Dermis microvascular lymphatic vessel endothelial cell (primary cell): ENCODE measurements at places on chromosomes 16 and 17.
A peak's percentile ranks its signal among the peaks of the same experiment; 100 is the strongest.

DNA sequence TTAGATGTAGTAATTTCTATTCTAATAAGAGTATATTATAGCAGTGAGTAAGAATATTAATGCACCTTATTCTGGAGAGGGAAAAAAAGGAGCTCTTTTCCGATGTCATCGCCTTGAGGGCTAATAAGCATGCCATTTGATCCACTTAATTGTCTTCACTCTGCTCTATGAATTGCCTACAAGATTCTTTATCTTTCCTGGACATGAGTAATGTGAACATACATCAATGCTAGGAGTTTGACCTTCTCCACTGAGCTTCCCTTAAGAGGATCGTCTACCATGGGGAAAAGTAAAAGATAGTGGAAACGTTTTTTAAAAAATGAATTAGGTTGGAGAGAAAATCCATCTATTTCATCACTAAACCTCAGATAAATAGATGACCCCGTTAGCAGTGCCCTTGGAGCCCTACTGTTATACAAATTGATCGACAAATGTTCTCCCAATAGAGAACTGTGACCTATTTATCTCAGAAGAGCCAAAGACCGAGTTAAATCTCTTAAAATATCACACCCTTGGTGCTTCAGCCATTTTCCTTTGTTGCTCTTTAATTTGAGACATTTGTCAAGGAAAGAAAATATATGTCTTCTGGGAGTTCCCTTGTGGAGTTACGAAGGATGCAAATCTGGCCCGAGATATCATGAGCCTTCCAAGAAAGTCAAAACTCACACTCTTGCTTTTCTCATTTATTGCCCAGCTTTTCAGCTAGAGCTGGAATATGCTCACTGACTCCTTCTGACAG is 898.5 kb downstream of the KCNJ2 start:
- DNase-seq: no peak

GRCh38 chr17:39813631-39814030 is 50.5 kb downstream of the IKZF3 start:
- no peak for DNase-seq

DNA sequence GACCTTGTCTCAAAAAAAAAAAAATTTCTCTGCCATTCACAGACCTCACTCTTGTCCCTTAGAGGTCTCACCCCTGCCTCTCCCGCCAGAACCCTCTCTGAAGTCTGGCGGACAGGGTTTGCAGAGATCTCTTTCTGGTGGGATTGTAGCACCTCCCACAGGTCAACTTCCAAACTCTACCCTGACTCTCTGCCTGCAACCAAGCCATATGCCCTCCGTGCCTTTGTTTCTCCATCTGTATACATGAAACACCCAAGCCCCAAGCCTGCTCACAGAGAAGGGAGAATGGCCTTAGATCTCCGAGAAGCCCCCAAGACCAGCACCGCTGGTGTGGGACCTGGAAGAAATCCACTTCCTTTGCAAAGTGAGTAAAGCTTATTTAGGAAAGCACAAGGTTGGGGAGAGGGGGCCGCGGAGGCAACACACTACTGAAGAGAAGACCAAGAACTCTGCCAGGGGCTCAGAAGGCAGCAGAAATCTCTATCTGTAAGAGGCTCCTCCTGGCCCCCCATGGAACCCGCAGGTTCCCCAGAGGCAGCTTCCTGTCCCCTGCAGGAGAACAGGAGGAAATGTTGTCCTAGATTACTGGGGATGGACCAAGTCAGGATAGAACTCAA is 219.9 kb downstream of the C16orf78 start:
- no peak for DNase-seq

DNA sequence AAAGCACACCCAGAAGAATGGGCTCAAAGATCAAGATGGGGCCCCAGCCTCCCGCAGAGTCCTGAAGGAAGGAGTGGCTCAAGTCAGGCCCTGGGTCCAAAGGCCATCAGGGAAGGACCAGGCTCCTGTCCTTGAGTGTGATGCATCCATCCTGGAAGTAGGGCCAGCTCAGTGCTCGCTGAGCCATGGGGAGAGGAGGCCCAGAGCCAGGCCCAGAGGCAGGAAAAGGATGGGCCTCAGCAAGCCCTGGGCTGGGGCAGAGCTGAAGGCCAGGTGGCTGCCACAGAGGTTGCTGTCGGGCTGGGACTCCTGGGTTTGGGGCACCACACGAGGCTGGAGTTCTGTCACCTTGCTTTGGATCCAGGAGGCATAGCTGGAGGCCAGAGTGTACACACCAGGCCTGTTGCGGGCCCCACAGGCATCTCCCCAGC is 3.7 kb downstream of the PRSS8 start:
- DNase-seq: no peak

- peak; percentile 92 for DNase-seq
These were observed 3.7 kb downstream of the TRAF7 start for GRCh38 chr16:2159175-2159838.

DNA sequence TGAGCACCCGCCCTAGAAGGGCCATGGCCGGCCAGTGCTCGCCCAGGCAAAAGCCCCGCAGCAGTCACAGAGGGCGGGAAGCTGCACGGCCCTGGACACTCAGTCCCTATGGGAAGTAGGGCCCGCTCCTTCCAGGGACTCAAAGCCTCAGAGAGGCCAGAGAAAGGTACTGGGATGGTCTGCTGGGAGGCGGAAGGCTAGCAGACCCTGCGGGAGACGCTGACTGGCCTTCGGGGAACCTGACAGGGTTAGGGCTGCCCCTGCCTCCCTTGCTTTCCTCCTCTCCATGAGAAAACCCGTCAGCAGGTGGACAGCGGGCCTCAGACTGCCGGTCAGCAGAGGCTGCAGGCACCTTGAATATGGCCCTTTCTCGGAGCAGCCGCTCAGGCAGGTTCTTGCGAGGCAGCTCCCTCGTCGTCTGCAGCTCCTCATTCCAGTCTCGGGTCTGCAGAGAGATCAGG is 11.5 kb downstream of the CLUH start:
- no peak for DNase-seq

DNA sequence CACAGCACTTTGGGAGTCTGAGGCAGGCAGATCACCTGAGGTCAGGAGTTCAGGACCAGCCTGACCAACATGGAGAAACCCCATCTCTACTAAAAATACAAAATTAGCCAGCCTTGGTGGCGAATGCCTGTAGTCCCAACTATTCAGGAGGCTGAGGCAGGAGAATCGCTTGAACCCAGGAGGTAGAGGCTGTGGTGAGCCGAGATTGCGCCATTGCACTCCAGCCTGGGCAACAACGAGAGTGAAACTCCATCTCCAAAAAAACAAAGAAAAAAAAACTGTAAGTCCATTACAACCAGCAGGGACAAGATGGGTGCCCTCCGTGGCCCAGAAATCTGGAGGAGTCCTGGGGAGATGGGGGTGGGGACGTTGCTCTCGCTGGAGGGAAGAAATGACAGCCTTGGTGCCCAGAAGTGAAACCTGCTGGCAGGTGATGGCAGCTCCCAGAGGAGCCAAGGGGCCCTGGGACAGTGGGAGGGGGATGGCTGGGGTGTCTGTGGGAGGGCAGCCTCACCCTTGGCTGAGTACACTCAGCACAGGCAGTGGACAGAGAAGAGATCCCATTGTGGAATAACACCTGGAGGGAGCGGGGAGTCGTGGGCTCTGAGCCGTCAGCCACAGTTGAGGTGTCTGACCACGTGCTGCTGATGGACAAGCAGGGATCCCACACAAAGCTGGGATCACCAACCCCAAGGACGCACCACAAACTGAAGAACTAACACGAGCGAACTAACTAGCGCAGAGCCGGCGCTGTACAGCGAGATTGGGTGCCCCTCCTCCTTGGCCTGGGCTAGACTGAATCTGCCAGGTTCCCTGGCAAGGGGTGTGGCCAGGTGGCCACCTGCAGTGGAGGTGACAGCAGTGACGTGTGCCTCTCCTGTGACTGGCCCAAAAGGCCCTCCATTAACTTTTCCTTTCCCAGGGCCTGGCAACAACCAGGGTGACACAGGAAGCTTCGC is 46.9 kb upstream of the BAHCC1 start:
- no peak for DNase-seq

DNA sequence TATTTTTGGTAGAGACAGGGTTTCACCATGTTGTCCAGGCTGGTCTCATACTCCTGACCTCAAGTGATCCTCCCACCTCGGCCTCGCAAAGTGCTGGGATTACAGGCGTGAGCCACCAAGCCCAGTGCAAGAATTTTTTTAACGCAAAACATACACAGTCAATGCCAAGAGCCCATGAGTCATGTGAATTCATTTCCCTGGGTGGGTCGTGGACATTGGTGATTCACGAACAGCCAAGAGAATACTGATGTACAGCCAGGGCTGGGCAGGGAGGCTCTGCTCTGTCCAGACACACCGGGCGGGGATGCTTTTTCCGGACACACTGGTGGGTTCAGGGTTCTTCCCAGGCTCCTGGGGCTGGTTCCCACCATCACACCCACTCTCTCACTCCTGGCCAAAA is 17.7 kb downstream of the SLC38A8 start:
- DNase-seq: peak; percentile 76

DNA sequence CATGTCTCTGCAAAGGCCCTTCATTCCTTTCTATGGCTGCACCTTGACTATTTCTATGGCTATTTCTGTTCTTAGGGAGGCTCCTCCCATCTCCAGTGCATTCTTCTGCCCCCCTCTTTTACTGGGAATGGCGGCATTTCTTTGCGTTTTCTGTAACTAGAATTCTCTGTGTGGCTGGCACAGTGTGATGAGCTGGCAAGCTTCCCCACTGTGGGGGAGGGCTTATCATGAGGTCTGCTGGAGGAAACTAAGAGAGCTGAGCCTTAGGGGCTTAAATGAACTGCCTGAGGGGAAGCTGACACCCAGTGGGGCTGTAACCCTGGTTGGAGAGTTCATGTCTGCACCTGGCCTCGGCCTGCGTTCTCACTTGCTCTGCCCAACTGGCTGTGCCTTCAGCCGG is 1.5 kb upstream of the CARD14 start:
- no peak for DNase-seq

DNA sequence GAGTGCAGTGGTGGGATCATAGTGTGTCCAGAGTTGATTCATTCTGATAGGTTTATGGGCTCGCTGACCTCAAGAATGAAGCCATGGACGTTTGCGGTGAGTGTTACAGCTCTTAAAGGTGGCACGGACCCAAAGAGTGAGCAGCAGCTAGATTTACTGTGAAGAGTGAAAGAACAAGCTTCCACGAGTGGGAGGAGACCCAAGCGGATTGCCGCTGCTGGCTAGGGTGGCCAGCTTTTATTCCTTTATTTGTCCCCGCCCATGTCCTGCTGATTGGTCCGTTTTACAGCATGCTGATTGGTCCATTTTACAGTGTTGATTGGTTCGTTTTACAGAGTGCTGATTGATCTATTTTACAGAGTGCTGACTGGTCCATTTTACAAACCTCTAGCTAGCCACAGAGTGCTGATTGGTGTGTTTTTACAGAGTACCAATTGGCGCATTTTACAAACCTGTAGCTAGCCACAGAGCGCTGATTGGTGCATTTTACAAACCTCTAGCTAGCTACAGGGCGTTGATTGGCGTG is 17.5 kb downstream of the CACNG4 start:
- no peak for DNase-seq

DNA sequence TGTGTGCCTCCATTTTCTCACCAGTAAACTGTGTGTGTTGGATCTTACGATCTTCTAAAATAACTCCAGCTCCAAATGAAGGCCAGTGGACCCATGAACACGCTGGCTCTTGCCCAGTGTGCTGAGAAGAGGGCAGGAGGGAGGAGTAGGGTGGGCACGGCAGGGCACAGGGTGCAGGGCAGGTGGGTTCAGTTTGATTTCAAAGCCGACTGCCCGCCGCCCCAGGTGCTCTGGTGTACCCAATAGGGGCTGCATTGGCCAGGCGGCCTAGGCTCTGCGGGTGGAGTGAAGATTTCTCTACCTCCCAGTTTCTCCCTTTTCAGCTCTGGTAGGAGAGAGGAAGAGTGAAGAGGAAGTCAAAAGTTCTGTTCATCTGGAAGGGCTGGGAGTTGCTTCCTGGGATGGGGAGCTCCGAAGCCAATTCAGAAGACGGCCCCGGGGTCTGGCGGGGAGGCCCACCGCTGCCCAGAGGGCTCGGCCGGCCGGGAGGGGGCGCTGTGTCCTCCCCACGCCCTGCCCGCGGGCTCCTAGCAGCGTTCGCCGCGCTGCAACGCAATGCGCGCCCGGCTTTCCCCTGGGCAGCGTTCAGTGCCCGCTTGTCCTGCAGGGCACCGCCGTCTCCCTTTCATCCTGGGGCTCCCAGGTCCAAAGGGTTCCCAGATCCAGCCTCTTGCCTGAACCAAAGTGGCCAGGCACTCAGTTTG is 1.1 kb upstream of the CRHR1 start:
- DNase-seq: peak; percentile 34

GRCh38 chr16:3577302-3577752 is at the start of gene NLRC3:
NLRC3 (minus strand) TSS chr16:3577403; CDS start chr16:3565036, 12,367 bp downstream.
- peak; percentile 23 for DNase-seq

- no peak for DNase-seq
These were observed 240.7 kb downstream of the MAP2K6 start for GRCh38 chr17:69654981-69655855.

DNA sequence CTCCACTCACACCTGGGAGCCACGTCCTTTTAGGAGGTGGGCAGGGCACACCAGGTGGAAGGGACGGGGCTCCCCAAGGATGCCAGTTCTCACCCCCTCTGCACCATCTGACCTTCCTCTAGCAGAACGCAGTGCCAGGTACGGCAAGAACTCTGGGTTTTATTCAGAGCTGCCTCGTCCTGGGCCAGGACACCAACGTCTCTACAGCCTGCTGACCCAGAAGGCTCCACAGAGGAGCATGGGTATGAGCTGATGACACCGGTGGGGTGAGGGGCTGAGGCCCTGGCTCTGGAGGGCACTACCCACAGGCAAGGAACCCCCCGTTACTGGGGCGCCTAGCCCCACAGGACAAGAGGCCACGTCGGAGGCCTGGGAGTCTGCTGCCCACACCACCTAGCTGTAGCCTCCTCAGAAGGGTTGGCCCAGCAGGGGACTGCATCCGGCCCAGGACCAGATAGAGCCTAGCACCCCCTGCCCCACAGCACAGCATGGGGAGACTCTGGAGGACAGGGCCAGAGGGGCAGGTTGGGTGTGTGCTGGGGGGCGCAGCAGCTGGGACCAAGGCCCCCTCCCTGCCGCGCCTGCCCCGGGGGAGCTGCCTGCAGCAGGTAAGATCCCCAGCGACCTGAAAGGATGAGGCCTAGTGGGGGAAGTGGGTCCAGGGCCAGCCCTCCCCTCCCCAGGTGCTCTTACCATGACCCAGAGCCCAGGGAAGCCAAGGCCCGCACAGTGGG is 13.9 kb downstream of the BCAR1 start:
- DNase-seq: no peak

GRCh38 chr16:48272837-48273421 is 25.6 kb upstream of the ABCC11 start:
- DNase-seq: peak; percentile 24

GRCh38 chr17:1909985-1910384 is 80.2 kb downstream of the RPA1 start:
- DNase-seq: no peak

DNA sequence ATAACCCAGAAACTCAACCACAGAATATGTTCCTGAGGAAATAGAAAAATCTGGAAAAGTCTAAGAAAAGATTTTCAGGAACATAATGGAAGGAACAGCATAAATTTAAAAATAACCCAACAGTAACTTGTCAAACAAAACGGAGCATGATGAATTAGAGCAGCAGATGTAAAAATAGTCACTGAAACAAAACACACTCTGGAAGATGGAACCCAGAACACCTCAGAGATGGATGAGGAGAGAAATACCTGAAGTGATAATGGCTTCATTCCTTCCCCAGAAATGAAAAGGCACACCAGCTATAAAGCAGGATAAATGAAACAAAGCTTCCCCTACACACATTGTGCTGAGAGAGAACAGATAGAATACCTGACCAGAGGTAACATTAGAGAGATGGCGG is 6.3 kb downstream of the TK1 start:
- DNase-seq: no peak

- peak; percentile 7 for DNase-seq
These were observed 48.9 kb downstream of the FBXL20 start for GRCh38 chr17:39352511-39352910.

GRCh38 chr17:8818654-8819330 is 19.6 kb upstream of the MFSD6L start:
- no peak for DNase-seq
